ENCODE measurements at places on chromosomes 12 and 14.

- no peak for DNase-seq
Measured at GRCh38 chr14:94890785-94891184, 120.9 kb upstream of the GSC start.

- no peak for DNase-seq
Measured at GRCh38 chr12:749751-750270, 2.6 kb upstream of the WNK1 start.

DNA sequence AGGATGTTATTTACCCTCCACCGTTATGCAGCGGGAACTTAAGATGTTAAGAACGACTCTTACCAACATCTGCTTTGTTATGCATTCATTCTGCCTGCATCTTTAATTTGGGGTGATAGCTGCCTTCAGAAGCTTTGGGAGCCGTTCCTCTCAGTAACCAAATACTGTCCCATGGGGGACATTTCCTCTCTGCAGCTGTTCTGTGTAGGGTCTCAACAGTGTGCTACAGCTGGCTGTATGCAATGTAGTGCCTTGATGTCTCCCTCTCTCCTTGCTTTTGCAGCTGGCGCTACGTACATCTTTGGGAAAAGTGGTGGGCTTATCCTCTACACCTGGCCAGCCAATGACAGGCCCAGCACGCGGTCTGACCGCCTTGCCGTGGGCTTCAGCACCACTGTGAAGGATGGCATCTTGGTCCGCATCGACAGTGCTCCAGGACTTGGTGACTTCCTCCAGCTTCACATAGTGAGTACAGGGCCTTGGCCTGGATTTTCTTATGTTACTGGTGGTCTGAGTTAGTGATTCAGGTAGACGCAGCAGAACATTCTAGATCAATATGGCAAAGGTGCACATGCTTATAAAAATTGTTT, 744.3 kb downstream of the DIO2 start:
- DNase-seq: no peak

GRCh38 chr12:100895192-100895591, 100.6 kb downstream of the ANO4 start:
- no peak for DNase-seq

DNA sequence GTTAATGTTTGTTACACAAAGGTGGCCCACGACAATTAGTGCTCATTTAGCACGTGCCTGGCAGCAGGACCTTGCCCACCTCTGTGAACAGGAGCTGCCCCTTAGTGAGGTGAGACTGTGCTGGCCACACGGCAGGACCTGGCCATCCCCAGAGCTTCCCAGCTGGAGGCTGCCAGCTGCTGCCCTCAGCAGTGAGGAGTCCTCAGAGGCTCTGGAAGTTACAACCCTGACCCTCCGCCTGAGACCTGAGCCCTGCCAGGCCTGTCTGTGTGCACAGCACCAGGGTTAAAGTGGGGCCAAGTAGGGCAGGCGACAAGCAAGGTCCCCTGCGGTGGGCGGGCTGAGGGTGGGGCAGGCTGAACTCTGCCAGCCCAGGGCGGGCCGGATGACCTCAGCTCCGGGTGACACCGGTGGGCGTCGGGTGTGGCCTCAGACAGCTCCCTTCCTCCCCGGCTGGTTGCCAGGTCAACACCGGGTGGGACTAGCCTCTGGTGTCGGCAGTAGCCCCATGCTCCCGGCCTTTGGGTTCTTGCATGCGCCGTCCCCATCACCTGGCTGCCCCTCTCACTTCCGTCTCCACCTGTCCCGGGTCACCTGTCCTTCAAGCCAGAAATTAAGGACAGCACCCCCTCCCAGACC, 9.2 kb upstream of the LBHD2 start:
- DNase-seq: no peak

Measured in central memory CD4-positive, alpha-beta T cell (primary cell).